ENCODE measurements at places on chromosomes 11 and 22.

DNA sequence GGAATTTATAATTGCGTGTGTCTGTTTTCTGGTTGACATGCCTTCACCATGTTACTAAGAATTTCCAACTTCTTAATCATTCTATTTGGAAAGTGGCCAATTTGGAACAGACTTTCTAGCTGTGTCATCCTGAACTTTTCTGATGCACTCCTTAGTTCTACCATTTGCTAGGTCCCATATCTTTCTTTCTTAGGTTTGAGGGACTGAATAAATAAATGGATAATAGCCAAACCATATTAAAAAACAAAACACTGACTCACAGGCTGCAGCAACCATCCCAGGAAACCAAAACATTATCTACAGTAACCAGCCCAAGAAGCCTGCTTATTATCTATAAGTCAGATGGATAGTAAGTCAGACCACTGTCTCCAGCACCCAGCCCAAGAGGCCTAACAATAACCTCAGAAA lies 57.5 kb upstream of the PLET1 start:
- DNase-seq: no peak

DNA sequence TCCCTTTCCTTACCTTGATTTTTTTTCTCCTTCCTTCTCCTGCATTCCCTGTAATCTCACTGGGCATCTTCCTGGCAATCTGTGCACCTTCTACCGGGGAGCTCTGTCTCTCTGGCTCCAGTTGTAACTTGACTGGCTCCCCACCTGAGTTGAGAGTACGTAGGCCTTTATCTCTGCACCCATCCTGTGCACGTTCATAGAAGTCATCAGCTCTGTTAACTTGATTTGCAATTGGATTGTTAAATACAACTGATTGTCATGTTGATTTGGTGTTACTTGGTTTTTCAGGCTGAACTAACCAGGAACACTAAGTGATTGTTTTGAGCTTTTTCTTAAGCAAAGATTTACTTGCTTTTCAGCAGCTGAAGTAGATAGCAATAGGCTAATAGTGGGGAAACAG lies 11.8 kb downstream of the SWAP70 start:
- DNase-seq: no peak

DNA sequence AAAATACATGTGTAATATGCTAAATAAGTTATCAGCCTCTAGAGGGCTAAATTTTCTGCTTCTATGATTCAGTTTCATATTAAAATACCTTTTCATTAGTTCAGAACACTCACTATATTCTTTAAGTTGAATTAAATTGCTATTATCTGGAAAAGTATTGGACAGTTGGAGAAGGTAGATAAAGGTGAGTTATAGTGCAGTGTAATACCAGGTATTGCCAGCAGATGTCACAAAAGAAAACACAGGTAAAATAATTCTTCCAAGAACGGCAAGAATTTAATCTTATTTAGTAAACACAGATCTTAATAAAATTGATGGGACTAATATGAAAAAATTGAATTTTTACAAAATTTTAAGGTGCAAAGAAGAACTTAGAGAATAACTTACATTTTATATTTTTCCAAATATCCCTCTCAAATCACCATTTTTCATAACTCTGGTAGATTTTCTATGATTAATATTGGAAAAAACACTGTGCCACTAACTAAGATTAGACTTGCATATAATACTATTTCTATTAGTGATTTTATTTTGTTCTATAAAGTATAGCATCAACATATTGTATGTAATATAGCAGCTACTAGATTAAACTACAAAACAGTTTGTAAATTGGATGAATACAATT lies 1.7 kb upstream of the LRRC4C start:
- no peak for DNase-seq

DNA sequence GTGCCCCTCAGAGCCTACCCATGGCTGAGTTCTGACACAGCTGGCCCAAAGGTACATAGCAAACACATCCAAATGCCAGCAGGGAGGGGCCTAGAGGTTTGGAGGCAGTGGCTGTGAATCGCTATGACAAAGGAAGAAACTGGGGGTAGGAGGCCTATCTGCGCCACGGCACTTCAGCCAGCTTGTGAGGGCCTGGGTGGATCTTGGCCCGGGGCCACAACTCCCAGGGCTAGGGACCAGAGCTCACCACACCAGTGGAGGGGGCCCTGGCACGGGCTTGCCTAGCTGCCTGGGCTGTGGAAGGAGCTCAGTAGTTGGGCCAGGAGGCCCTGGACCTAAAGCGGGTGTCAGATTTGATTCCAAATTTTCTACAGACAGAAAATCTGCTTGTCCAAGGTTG lies 9.4 kb upstream of the NAP1L4 start:
- DNase-seq: no peak

- DNase-seq: no peak
Measured at GRCh38 chr22:41405588-41405987, 23.8 kb downstream of the TEF start.

GRCh38 chr11:131770801-131771200 lies 400.4 kb downstream of the NTM start:
- DNase-seq: no peak

DNA sequence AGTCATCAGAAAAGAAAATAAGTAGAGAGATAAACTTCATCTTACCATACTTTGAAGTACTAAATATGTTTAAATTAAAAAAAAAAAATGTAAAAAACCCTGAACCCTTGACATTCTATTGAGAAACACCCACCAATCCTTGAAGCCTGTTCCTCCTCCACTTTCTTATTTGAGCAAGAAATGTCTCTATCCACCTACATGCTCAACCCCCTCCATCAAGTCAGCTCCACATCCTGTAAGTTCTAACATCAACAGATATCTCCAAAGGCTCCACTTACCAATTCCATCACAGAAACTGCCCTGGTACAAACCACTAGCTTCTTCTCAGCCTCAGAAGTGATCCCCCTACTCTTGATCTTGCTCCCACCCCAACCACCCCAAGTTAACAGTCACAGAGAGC lies 32.5 kb upstream of the FAT3 start:
- no peak for DNase-seq

DNA sequence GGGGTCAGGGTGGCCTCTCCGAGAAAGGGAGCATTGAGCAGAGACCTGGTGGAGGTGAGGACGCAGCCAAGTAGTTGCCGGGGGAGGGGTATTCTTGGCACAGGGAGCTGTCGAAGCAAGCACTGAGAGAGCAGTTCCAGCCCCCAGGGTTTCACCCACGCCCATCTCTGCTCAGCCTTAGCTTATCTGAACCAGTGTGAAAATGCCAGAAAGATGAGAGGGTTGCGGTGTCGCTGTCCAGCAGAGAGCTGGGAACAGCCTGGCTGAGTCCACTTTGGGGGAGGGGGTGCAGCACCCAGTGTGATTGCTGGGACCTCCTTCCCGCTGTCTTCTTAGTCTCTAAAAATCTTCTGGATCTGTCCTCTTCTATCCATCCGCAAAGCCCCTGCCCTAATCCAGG lies 123.3 kb upstream of the TBCEL start:
- no peak for DNase-seq

- DNase-seq: no peak
Measured at GRCh38 chr22:23220485-23221350, 40.4 kb downstream of the BCR start.

GRCh38 chr11:62127941-62128770 lies 4.3 kb downstream of the INCENP start:
- DNase-seq: no peak

DNA sequence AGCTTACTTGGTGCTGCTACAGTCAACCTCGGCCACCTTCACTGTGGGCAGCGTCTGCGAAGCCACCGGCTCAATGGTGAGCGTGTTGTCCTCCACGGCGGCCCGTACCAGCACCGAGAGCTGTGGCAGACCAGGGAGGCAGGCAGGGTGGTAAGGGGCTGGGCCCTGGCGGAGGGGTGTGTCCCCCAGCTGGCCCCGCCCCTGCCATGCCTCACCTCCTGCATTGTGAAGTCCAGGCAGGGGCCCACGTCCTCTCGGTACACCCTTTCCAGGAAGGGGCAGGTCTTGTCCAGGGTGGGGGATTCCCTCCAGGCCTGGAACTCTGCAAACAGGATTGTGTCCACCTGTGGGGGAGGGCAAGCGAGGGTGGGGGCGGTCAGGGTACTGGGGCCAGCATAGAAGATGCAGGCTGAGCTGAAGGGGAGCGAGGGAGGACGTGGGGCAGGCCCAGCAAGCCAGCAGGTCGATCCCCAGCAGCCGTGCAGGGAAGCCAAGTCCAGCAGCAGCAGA lies 12.8 kb downstream of the RAB3IL1 start:
- no peak for DNase-seq

GRCh38 chr22:40055143-40055883 lies 60.6 kb downstream of the FAM83F start:
- peak; percentile 10 for DNase-seq

- DNase-seq: no peak
Measured at GRCh38 chr22:43848366-43849171, 13.7 kb downstream of the SULT4A1 start.

DNA sequence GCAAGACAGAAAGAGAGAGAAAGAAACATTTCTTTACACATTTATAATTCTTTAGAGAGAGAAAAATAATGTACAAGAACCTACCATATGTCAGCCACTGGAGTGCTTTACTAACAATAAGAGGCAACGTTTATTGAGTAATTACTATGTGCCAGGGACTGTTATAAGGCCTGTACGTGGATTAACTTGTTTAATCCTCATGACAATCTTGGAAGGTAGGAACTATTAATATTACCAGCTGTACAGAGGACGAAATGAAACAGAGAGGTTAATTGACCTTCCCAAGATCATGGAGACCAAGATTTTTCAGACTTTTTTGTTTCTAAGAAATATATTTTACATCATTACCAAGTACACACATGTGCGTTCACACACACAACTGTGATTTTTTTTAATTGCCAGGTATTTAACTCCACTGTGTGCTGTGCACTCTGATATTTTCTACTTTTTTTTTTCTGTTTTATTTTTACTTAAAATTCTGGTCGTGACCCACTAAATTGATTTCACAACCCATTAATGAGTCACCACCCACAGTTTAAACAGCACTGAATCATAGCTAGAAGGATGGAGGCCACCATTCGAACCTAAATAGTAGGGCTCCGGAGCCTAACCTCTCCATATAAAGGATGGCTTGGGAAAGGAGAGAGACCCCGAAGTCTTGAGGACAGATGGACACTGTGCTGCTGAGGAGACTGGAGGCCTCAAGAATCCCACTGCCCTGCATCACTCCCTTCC lies 21.4 kb downstream of the CREB3L1 start:
- DNase-seq: no peak

GRCh38 chr11:126464796-126465195 lies 109.3 kb downstream of the ST3GAL4 start:
- DNase-seq: no peak

DNA sequence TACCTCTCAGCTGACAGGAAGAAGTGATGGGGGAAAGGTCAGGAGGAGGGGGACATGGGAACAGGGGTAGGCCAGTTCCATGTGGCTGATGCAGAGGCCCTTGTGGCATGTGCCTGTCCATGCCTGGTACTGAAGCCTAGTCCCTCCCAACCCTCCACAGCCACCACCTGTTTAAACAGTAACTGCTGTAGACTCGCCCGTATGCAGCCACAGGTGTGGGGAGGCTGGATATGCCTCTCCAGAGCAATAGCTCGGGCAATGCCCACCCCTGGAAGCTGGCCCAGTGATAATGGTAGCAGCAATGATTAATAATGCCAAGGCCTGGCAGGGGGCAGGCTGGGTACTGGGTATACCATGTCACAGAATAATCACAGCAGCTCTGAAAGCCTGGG lies 2.3 kb downstream of the SMTN start:
- no peak for DNase-seq

GRCh38 chr11:7484645-7485044 lies 661 bp upstream of the OLFML1 start:
- DNase-seq: no peak

GRCh38 chr11:28581286-28582242 lies 473.4 kb downstream of the METTL15 start:
- no peak for DNase-seq

GRCh38 chr11:134052395-134052987 lies 16.4 kb upstream of the JAM3 start:
- no peak for DNase-seq

- DNase-seq: no peak
Measured at GRCh38 chr11:62489204-62489603, 57.4 kb downstream of the AHNAK start.

- DNase-seq: no peak
Measured at GRCh38 chr11:47533690-47534151, 19.2 kb downstream of the CELF1 start.

GRCh38 chr22:46149512-46150033 lies 753 bp upstream of the PPARA start:
- DNase-seq: peak; percentile 27

- DNase-seq: no peak
Measured at GRCh38 chr22:41380993-41381328, 781 bp upstream of the TEF start.

DNA sequence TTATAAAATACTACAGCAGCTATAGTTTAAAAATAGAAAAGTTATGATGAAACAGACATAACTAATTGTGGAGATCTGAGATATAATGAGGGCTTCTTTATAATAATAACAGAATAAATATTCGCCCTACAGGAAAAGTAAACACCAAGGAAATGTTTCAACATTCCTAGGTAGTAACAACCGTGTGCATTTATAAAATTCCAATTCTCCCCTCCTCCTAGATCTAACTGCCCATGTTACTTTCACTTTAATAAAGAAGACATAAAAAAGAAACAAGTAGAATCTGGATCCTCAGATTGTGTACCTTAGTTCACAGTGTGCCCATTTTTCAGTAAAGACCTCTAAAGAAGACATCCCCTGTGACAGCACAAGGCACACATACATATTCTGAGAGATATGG lies 57.8 kb upstream of the MN1 start:
- no peak for DNase-seq

DNA sequence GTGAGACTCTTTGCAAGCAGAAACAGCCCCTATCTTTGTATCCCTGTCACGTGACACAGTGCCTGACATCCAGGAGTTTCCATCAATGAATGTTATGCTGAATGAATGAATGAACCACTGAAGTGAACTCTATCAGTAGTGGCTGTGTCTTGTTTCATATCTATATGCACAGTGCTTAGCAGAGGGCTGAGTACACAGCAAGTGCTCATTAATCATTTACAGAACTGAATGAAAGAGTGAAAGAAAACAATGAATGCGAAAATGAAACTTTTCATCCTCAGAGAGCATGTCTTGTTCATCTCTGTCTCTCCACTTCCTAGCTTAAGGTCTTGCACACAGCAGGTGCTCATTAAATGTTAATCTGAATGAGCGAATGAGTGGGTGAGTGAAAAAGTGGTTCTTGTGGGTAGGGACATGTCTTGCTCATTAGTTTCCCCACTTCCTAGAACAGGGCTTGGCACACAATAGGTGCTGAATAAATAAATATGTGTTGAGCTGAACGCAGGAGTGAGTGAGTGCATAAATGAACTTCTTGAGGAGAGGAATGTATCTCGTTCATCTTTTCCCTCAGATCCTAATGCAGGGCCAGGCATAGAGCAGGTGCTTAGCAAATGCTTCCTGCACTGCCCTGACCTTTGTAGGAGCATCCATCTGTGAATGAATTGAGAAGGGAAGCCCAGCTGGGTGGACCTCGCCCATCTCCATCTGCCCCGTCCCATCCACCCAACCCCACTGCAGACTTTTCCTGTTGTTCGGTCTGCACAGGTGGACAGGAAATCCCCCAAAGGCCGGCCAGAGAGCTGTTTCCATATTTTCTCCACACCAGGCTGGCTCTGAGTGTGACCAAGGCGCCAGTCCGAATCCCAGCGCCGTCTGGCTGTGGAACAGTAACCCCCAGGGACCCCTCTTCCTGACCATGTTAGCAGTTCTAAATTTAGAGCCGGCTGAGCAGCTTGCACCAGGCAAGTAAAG lies 113.4 kb upstream of the CRYBB3 start:
- DNase-seq: no peak

Measured in stimulated activated CD8-positive, alpha-beta memory T cell treated with anti-CD3 and anti-CD28 coated beads, Interleukin-7, amount 100 ng/mL, for 4 hours (primary cell).